ENCODE measurements at places on chromosomes 7 and 10.
A peak's percentile ranks its signal among the peaks of the same experiment; 100 is the strongest.

- peak; percentile 27 for DNase-seq
These were observed 3.4 kb upstream of the CHST12 start for GRCh38 chr7:2399848-2400587.

DNA sequence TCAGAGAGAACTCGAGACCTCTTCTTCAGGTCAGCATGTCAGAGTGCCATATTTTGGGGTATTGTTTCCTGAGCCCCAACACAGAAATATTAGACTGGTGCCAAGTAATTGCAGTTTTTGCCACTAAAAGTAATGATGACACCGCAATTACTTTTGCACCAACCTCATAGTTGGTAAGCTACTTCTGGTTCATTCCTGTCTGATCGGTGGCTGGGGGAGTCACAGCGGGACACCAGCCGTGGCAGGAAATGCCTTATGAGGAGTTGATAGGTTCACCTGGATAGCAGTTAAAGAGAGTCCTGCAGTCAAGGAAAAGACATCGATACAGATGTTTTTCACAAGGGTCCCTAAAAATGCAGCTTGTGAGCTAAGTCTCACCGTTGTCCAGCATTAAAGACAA is 23.9 kb upstream of the ATP6V0A4 start:
- no peak for DNase-seq

- DNase-seq = no peak
These were observed 91.2 kb upstream of the PLPP4 start for GRCh38 chr10:120365872-120366271.

DNA sequence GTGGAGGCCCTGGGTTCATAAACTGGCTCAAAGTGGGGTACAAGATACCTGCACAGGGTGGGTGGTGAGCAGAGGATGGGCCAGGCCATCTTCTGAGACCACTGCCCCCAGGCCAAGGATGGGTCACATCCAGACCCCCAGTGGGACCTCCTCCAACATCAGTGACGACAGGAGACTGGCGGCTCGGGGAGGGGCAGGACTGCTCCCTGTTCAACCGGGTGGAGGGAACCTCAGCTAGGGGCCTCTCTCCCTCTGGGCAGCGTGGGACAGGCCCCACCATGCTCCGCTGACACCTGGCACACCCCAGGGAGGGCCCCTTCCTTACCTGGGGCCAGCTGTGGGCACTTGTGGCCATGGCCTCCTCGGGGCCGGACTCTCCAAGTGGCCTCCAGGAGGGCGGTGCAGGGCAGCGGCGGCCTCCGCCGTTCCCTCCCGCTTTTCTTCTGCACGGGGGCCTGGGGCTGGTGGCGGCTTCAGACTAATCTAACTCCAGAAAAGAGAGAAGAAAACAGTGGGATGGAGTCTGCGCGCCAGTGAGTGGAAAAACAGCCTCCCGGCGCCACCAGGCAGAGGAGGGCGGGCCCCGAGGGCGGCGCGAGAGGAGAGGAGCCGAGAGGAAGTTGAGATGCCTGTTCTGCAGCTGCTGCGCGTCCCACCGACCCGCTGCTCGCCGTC is at the start of gene CALHM2:
CALHM2 (minus strand) TSS at position 540 of the 675 bp plus-strand sequence. CDS start 2,429 bp downstream, outside the sequence.
- no peak for DNase-seq

DNA sequence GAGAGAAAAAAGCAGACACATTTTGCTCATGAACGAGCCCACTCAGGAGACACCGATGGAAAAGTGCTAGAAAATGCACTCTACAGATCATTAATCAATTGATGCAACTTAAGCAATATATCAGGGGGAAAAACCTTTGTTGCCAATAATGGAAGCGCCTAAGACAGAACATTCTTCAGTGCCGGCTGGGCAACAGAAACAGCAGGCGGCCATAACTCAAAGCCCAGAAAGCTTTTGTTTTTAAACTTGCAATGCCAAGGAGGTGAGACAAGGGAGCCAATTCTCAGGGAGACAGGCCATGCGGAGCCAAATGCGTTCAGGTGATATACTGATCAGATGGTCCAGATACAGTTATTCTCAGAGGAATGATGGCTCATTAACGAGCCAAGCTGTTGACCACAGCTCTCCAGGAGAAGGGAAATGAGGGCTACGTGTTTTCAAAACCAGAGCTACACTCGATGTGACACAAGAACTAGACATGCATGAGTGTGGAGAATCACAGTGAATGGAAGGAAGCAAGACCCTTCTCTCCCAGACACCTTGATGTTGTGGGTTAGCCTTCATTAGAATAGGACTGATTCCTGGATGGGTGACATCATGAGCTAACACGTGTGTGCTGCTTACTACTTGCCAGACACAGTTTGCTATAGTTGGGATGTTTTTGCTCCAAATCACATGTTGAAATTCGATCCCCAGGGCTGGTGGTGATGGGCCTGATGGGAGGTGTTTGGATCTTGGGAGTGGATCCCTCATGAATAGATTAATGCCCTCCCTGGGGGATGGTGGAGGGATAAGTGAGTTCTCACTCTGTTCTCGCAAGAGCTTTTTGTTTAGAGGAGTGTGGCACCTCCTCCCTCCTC is 79.1 kb upstream of the KCNMA1 start:
- DNase-seq = no peak

DNA sequence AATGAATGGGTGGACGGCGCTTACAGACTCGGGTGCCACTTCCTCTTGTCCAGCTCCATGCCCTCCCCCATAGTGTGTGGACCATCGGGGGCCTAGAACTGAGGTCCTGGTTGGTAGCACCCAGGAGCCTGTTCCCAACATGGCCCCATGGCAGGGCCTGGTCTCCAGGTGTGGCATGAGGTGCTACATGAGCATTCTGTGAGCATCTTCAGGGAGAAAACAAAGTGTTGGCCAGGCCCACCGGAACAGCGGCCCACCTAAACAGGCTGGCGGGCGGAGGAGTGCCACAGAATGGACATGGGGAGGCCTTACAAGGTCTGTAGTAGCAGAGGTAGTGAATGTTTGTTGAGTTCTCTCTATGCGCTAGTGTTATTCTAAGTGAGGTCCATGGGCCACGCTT is 76.9 kb downstream of the PARP12 start:
- no peak for DNase-seq

DNA sequence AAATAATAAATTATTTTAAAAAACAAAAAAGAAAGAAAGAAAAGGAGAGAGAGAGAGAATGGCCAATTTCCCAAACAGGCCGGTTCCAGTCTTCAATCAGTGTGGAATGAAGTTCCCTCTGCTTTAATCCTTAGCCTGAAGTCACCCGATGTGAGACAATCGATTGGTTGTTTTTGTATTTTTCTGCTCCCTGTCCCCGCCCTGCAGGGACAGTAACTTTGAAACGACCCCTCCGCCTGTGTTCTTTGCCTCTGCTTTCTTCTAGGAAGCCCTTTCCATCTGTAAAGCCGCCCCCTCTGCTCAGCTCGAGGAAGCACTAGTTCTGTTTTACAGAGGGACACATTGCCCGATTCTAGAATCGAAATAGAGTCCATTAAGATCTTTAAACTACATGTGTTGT is 33.4 kb downstream of the FOXL3 start:
- no peak for DNase-seq

GRCh38 chr10:132482090-132482800 is 55.3 kb upstream of the INPP5A start:
- DNase-seq = peak; percentile 15

DNA sequence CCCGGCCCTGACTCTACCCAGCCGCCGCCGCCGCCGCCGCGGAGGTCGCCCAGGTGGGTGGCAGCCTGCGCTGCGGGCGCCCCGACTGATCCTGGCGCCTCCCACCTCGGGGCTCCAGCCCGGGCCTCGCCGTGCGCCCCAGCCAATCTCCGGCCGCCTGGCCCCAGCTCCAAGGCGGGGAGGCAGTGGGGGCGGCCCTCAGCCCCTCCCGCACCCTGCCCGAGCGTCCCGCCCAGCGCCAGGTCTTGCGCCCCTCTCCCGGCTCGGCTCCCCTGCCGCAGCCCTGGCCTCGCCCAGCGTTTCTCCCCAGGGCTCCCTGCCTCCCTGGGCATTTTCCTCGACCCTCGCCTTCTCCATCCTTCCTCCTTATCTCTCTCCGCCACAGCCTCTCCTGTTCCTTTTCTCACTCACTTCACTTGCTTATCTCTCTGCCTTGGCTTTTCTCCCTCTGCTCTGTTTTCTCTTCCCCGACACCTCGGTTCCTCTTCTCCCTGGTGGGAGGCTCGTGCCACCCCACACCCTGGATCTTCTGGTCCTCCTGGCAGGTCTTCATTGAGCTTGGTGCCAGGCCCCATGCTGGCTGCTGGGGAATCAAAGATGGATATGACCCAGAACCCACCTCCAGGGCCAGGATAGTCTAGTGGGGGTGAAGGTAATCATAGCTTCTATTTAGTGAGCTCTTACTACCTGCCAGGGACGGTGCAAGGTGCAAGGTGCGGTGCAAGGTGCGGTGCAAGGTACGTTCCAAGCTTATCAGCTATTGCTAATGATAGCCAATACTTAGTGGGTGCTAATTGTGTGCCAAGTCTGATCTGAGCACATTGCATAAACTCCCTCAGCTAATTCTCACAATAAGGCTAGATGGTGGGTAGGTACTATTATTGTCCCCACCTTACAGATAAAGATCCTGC is at the start of gene SFRP5:
SFRP5 (minus strand) TSS at position 87 of the 911 bp plus-strand sequence. CDS start 166 bp downstream, outside the sequence.
- DNase-seq = no peak

DNA sequence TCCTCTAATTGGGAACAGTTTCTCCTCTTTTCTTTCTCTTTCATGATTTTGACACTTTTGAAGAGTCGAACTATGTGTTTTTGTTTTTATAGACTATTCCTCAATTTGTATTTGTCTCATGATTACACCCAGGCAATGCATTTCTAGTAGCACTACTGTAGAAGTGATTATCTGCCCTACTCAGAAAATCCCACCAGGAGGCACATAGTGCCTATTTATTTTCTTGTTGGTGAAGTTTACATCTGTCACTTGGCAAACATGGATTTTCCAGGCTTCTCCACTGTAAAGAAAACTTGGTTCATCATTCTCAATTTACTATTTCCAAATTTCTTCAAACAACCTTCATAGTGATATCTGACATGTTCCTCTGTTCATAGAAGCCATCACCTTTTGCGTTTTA is 893.9 kb downstream of the CCSER2 start:
- no peak for DNase-seq

GRCh38 chr10:108104551-108105156 is 940.1 kb upstream of the SORCS1 start:
- DNase-seq = no peak

- DNase-seq = no peak
These were observed 484.0 kb upstream of the FZD8 start for GRCh38 chr10:36126076-36126475.

DNA sequence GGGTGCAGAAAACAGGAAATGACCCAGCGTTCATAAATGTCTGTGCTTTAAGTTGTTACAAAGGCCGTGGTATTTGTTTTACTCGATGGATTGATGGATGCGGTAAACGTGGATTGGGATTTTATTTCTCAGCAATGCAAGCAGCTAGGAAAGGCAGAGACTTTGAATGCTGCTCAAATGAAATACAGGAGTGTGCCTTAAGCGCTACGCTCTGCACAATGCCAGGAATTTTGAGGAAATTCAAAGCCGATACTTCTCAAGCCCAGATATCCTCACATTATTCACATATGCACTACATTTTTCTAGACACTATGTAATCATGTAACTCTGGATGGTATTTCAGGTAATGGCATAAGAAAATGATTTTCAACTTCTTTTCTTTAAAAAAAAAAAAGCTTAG is 514.3 kb upstream of the ADARB2 start:
- no peak for DNase-seq

DNA sequence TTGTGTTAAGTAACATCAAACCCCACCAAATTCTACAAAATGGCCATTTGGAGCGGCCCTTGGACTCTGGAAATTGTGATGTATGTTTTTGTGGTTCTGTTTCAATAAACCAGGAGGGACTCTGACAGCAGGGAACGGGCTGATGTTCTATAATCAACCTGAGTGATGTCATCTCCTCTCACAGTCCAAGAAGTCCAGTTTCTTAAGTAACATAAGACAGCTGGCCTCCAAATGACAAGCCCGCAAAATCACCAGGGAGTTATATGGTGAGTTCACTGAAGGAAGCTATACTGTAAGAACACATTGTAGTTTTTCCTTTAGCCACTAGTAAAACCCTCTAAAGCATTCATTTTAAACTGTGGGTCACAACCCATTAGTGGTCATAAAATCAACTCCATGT is 34.0 kb downstream of the GOT1 start:
- DNase-seq = no peak

GRCh38 chr10:85400981-85401695 is 965.5 kb downstream of the GRID1 start:
- DNase-seq = no peak

DNA sequence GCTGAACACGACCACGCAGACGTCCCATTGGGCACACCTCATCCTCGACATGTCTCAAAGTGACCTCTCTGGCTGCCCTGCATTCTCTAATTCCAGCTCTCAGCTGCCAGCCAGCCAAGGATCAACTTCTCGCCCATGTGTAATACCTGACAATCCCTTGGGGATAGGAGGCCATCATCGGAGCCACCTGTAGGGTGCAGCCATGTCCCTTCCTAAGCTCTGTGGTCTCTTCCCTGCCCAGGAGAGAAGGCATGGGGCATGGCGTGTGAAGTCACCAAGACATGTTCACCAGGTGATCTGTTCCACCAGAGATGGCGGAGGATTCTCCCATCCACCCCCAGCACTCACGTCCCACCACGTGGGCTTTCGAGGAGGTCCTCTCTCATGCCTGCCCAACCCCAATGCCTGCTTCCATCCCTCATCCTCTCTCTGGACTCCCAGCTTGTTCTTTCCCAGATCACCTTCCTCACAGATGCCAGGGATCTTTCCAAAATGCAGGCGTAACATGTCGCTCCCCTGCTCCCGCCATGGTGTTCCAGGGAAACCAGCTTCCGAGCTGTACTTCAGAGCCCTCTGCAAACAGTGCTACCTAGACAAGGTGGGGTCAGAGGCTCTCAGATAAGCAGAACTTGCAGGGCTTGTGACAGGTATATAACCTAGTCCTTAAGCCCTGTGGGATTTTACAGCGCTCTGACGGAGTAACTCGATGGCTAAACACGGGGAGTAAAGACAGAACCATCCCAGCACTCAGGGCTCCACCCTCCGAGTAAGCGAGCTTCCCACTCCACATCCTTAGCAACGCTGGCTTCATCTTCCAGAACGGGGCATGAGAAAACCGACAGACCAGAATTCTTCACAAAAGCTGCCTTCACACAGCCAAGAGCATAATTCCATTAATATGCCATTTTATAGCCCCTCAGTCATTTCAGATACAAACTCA is 41.1 kb downstream of the BRI3 start:
- DNase-seq = no peak

GRCh38 chr10:4151466-4151865 is 366.5 kb upstream of the KLF6 start:
- DNase-seq = no peak

DNA sequence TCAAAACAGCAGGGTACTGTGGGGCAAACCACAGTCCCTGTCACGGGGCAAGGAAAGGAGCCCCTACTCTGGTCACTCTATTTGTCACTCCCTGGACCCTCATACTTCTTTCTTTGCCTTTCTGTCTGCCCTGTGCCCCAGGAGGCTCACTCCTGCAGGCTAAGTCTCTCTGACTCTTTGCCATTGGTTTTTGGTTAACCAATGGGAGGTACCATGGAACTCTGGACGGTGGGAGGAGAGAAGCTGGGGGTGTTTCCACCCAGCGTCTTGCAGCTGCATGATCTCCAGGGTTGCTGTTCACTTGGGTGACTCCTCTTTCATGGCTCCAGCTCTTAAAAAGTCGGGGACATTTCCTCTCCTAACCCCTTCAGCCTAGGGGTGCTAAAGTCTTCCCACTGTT is 15.4 kb upstream of the EIF5AL1 start:
- no peak for DNase-seq

Measured in hypothalamus (tissue), 51 donors.